AML-193 (cell line): ENCODE measurements at places on chromosomes 13 and 19.
A peak's percentile ranks its signal among the peaks of the same experiment; 100 is the strongest.

DNA sequence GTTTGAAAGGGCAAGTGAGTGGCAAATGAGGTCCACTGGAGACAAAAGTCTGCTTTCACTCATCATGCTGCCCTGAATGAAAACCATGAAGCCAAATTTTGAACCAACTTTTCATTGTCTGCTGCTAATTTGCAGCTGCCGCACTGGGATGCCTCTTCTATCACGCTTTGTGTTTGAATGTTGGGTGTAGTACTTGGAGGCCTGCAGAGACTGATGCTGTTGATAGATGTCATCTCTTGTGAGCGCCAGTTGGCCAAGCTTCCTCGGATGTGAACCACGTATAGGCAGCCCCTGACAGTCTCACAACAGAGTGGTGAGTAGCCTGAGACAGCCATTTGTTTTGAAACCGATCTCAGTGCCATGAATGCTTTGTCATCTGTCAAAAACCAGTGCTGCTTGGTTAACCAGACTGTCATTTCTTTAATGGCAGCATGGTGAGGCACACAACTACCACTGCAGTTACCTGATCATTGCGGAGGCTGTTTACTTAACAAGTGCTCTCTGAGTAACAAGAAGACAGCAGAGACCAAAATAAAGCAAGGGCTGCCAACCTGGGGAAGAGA lies 31.2 kb upstream of the SLC10A2 start:
- no peak for DNase-seq

GRCh38 chr13:85728811-85729210 lies 70.4 kb downstream of the SLITRK6 start:
- no peak for DNase-seq

GRCh38 chr19:13133241-13133870 lies 15.3 kb downstream of the NACC1 start:
- no peak for DNase-seq

GRCh38 chr13:90926459-90926858 lies 421.0 kb upstream of the MIR17HG start:
- no peak for DNase-seq

GRCh38 chr19:49844138-49845095 lies 6.5 kb upstream of the PTOV1 start:
- no peak for DNase-seq

GRCh38 chr13:90430127-90430526 lies 917.4 kb upstream of the MIR17HG start:
- DNase-seq: no peak

DNA sequence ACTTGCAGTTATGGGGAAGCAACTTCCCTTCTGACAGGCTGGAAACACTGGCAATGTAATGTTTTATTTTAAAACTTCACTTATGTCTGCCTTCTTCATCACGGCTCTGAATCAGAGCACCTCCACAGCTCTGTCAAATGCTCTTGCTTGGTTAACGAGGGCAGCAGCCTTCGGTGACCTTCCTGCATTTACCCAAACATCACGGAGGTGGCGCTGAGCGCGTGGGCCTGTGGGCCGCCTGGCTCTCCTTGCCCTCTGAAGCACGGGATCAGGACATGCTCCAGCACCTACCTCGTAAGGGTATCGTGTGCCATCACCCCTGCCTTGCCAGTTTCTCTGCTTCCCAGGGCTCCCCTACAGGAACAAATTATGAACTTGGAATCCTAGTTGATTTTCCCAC lies 310.0 kb downstream of the TEX29 start:
- no peak for DNase-seq

GRCh38 chr13:25725104-25725503 lies 326.7 kb downstream of the SHISA2 start:
- DNase-seq: no peak

DNA sequence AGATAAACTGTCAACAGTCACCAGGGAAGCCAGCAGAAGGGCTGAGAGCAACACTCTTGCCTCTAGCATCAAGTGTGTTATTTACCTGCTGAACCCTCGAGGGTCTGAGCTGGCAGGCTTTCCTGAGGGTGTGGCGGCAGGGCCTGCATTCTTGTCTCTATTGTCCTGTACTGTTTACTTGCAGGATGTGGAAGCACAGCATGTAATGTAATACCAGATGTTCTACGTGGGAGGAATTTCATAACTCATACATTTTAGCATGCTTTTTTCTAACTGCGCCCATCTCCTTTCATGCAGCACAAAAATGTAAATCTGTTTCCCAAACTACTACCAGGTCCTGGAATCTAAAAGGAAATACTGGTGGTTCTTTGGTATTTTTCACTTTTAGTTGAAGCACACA lies 153.1 kb downstream of the RGCC start:
- DNase-seq: no peak

DNA sequence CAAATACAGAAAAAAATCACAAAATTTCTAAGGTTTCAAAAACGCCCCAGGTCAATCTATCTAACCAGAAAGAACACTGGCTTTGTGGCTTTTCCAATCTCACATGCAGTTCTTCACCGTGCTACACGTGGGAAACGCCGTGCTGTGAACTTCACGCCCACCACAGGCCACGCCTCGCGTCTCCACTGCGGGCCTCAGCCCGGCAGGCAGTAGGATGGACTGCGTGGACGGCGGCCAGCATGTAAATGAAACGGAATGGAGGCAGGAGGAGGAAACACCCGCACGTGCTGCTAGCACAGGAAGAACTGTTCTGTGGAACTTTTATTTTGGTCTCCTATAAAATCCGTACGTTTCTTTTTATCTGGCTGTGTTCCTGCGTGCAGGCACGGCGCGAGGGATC lies 23.8 kb downstream of the ZNF787 start:
- DNase-seq: no peak

DNA sequence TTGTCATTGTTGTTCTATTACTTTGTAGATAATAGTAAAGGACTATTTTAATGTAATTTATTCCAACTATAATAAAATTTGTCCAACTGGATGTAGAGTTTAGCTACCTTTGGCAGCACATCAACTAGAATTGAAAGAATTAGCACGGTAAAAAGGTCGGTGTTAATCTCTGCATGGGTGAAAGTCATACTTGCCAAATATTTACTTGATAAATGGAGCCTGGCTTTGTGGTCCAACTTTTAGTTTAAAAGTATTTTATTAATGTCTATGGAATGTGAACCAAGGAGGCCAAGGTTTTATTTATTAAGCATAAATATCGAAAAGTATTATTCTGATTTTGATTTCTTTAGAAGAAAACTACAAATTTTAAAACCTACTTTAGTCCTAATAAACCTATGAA lies 1389.0 kb downstream of the PCDH9 start:
- no peak for DNase-seq

GRCh38 chr13:27533155-27533643 lies 82.8 kb upstream of the MTIF3 start:
- peak; percentile 48 for DNase-seq

DNA sequence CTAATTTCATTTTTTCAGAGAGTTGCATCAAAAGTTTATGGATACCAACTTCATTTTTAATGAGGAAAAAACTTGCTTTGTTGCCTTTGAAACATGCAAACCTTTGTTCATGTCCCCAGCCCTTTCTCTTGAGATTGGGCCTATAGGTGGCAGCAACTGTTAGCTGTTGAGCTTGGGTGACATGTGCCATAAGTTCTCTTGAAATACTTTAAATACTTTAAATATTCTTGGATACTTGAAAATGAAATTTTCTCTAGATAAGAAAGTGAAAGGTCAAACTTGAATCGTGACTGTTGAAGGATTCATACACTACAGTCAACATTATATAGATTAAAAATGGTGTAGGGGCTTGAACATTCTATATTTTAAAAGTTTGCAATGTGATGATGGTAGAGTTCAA lies 294.9 kb downstream of the NDFIP2 start:
- peak; percentile 78 for DNase-seq

- DNase-seq: no peak
Measured at GRCh38 chr13:63840551-63841421, 2425.1 kb upstream of the PCDH20 start.

GRCh38 chr13:77519808-77520207 lies 15.7 kb upstream of the SCEL start:
- DNase-seq: no peak

GRCh38 chr13:46168341-46168740 lies 13.6 kb downstream of the LCP1 start:
- no peak for DNase-seq

DNA sequence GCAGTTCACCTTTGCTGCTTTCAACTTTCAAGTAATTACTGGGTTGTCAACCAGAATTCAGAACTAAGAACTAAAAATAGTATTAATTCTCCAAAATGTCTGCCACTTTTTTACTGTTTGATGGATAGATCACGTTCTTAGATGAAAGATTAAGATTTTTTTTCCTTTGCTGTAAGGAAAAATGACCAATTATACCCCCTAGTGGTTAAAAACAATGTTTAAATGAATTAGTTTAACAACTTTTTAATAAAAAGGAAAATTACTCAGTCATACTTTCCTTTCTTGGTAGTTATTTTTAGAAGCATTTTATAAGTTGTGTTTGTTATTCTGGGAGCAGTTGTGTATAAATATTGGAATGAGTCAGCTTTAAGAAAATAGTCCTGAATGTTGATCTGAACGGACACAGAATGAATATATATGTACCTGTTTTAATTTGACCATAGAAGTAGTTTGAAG lies 4.6 kb downstream of the TM9SF2 start:
- DNase-seq: peak; percentile 67

GRCh38 chr13:72025836-72026235 lies 158.8 kb upstream of the DACH1 start:
- DNase-seq: no peak

- no peak for DNase-seq
Measured at GRCh38 chr19:54803410-54803809, at the start of gene KIR2DL4. Gene KIR2DL4, plus strand, starts transcription at chr19:54803610. Its CDS starts 42 bp downstream, at chr19:54803652.

GRCh38 chr19:7915250-7916102 lies 846 bp downstream of the TGFBR3L start:
- no peak for DNase-seq
